Parietal lobe (tissue), 2 donors: ENCODE measurements at places on chromosomes 2 and 18. TPM values are rescaled to one million over a fixed set of nuclear protein-coding genes. Genes with fewer than 3 reads are reported as not detected.

Gene FIGN
- total RNA-seq: 4.4 TPM

Gene LINC00305
- total RNA-seq: not detected

Gene EFHD1
- 0.63 TPM for total RNA-seq

Gene ATG16L1
- 59.5 TPM for total RNA-seq

Gene CYP27A1
- 3.4 TPM for total RNA-seq

Gene C1GALT1C1L
- total RNA-seq: not detected

Gene HNMT
- total RNA-seq: 54.1 TPM

Gene MAPK4
- total RNA-seq: 23.8 TPM
